Breast epithelium (tissue), 4 donors: ENCODE measurements at places on chromosomes 2 and 18. TPM values are rescaled to one million over a fixed set of nuclear protein-coding genes. Genes with fewer than 3 reads are reported as not detected.

The ABCA12 gene
- 4.0 TPM for total RNA-seq

DNA sequence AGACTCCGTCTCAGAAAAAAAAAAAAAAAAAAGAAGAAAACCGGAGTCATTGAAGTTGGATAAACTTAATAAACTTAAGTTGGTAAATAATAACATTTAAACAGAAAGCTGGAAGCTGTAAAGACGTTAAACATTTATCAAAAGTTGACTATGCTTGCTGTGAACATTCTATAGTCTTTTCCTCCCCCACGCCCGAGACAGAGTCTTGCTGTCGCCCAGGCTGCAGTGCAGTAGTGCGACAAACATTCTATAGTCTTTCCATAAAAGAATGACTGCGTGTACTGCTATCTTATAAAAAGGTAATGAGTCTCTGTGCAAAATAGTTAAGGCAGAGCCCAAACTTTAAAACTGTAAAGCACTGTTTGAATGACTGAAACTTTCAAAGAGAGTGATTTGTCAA lies 45.2 kb downstream of the PPP4R1 start:
- no peak overlapping the region for H3K27ac ChIP-seq
- no peaks in the 10 kb centered on the region for H3K4me1 ChIP-seq
- H3K4me3 ChIP-seq: no peak overlapping the region
- DNase-seq: no peak

- no peaks in the 10 kb centered on the region for H3K36me3 ChIP-seq
- H3K27me3 ChIP-seq: no peaks in the 10 kb centered on the region
- no peaks in the 10 kb centered on the region for H3K4me1 ChIP-seq
- no peak for DNase-seq
Measured at GRCh38 chr2:151900331-151900730, 72.1 kb upstream of the ARL5A start.

DNA sequence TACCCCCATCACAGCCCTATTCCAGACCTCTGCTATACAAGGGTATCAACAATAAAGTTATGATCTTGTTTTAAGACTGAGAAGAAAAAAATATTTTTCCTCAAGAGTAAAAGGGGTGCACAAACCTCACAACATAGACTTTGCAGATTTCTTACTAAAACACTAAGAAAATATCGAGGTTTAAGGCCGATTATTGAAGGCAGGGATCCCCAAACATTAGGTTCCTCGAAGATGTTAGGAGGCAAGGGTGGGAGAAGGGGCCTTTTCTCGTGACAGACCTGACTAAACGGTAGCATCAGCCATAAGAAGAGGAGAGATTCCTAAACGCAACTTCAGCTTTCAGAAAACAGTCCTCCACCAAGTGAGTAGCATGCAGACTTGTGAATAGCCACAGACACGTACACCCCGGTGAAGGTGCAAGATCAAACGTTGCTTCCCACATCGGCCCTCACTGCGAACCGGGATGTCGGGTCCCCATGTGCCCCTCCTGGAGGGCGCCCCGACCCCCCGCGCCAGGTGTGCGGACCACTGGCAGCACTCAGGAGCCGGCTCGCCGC lies 678 bp downstream of the PIAS2 start:
- H3K27me3 ChIP-seq: no peaks in the 10 kb centered on the region
- no peaks in the 10 kb centered on the region for H3K4me1 ChIP-seq
- no peak for DNase-seq
- H3K4me3 ChIP-seq: peak overlapping the region; percentile 71

The ACTR1B gene
- 59.6 TPM for total RNA-seq

GRCh38 chr2:34188464-34189303 lies 589.6 kb upstream of the FAM98A start:
- no peaks in the 10 kb centered on the region for H3K27me3 ChIP-seq
- H3K4me1 ChIP-seq: no peaks in the 10 kb centered on the region
- H3K36me3 ChIP-seq: no peaks in the 10 kb centered on the region
- no peak overlapping the region for H3K27ac ChIP-seq

GRCh38 chr2:241105641-241106040 lies 3.6 kb upstream of the MTERF4 start:
- no peaks in the 10 kb centered on the region for H3K36me3 ChIP-seq
- no peak overlapping the region for H3K27ac ChIP-seq
- no peak for DNase-seq
- no peaks in the 10 kb centered on the region for H3K4me1 ChIP-seq

DNA sequence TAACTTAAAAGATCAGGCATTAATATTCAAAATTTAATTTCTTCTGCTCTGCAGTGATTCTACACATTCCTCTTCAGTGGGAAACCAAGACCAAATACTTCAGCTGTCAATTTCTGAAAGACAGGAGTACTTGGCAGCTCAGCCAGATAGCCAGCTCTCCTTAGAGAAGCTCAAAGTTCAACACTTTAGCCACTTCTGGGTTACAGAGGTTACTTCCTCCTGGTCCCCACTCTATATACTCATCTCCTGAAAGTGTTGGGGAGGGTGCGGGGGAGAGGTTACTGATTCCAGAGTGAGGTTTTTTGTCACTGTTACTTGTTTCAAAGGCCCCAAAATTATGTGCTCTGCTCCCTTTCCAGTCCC lies 4.1 kb downstream of the CYTIP start:
- H3K4me3 ChIP-seq: no peak overlapping the region
- no peaks in the 10 kb centered on the region for H3K4me1 ChIP-seq
- no peak for DNase-seq

DNA sequence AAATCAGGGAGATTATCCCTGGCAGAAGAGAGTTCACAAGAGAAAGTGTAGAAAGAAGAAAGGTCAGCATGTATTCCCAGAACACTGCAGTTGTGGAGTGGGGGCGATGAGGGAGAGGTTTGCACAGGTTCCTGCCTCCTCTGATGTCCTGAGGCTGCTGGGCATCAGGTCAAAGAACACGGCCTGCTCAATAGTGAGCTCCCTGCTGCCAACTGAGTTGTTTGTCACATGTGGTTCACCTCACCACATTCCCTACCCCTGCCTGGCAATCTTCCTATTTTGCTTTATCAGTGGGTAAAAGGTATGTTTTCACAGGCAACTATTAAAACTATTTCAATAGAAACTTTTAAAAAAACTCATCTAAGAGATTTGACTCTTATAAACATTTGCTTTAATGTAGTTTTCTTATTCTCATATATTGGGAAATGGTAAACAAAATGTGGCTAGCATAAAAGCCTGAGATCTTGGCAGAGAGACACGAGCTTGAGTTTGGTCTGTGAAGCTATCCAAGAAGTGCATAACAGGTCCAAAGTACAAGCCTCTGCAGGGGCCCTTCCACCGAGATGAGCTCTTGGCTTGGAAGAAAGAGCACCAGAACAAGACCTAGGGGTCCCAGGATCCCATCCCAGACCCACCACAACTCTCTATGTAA lies 123.9 kb upstream of the SRD5A2 start:
- peak; percentile 84 for DNase-seq
- H3K36me3 ChIP-seq: no peaks in the 10 kb centered on the region
- peak overlapping the region; percentile 62 for H3K27ac ChIP-seq
- H3K4me1 ChIP-seq: no peaks in the 10 kb centered on the region
- H3K27me3 ChIP-seq: no peaks in the 10 kb centered on the region

DNA sequence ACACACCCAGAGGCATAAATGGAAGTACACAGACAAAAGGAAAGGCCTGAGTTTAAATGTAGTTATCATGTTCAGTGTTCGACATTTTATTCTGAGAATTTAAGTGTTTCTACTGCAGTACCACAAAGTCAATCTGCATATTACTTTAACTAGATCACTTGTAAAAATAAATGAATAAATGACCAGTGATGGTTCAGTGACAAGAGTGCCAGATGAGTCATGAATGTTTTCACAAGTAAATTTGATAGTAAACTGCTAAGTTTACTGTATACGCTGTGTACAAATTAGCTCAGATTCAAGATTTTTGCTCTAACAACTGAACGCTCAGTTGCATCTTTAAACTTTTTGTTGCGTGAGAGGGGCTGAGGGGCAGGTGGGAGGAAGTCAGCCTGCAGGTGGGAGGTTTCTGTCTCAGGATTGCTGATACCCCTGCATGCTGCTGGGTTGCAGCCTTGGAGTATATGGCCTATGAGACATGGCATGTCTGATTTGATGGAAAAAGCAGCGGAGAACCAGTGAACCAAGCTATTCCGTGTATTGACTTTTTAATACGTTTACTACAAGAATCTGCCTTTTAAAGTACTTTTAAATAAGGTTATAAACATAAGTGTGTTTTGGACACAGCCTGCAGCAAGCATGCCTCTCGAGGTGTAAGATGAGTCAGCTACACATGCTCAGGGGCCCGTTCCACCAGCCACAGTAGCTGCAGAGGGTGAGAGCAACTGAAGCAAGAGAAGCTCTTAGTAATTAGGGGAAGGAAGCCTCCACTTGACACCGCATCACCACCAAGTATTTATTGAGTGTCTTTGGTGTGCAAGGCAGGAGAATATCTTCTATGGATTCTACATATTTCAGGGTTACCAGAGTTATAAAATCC lies 245.1 kb downstream of the NEDD4L start:
- no peaks in the 10 kb centered on the region for H3K4me1 ChIP-seq
- H3K36me3 ChIP-seq: no peaks in the 10 kb centered on the region
- DNase-seq: no peak
- peak overlapping the region; percentile 83 for H3K27ac ChIP-seq
- H3K4me3 ChIP-seq: no peak overlapping the region

The CYTIP gene
- total RNA-seq: 11.5 TPM

DNA sequence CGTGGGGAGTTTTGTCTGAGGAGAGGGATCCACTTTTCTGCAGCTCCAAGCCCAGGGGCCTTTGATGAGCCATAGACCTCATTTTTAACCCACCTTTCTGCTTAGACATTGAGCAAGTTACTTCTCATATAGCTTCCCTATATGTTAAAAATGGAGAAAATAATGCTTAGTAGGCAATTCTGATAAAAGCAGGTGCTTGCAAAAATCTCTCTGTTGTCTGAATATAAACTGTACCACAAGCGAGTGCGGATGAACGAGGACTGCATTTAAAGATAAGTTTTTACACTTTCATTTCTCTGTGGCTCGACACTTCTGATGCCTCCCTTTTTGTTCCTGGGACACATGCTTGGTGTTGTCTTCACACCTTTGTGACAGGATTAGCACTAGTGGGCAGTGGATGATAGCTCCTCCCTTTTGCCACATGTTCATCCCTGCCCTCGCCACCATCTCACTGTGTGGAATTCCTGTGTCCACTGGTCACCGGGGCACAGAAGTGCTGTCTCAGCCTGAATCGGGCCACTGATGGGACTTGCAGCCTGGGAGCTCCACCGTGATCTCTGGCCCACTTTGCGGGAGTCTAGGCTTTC lies 1.6 kb downstream of the TYMS start:
- no peaks in the 10 kb centered on the region for H3K27me3 ChIP-seq
- no peaks in the 10 kb centered on the region for H3K4me1 ChIP-seq
- no peak overlapping the region for H3K4me3 ChIP-seq
- no peak for DNase-seq
- no peak overlapping the region for H3K27ac ChIP-seq
- no peaks in the 10 kb centered on the region for H3K36me3 ChIP-seq

GRCh38 chr2:67036444-67036843 lies 360.7 kb upstream of the ETAA1 start:
- no peak for DNase-seq
- H3K4me1 ChIP-seq: no peaks in the 10 kb centered on the region
- no peaks in the 10 kb centered on the region for H3K27me3 ChIP-seq
- H3K36me3 ChIP-seq: no peaks in the 10 kb centered on the region
- H3K27ac ChIP-seq: no peak overlapping the region

DNA sequence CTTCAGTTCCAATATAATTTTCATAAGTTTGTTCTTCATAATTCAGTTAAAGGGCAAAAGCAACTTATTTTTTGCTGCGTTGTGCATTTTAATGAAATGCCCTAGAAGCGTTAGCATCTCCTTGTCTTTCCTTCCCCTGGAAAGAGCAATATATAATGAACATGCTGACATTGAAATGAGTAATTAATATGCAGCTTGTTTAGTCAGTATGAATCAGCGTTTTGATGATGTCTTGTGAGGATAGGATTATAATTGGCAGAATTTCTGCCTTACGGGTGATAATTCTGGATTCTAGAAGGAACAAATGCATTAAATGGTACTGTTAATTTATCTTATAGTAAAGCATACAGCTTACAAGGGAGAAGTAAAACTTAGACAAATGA lies 152.3 kb upstream of the MMADHC start:
- H3K36me3 ChIP-seq: no peaks in the 10 kb centered on the region
- no peaks in the 10 kb centered on the region for H3K4me1 ChIP-seq
- H3K27ac ChIP-seq: no peak overlapping the region
- no peak for DNase-seq
- no peaks in the 10 kb centered on the region for H3K27me3 ChIP-seq
- H3K4me3 ChIP-seq: no peak overlapping the region

DNA sequence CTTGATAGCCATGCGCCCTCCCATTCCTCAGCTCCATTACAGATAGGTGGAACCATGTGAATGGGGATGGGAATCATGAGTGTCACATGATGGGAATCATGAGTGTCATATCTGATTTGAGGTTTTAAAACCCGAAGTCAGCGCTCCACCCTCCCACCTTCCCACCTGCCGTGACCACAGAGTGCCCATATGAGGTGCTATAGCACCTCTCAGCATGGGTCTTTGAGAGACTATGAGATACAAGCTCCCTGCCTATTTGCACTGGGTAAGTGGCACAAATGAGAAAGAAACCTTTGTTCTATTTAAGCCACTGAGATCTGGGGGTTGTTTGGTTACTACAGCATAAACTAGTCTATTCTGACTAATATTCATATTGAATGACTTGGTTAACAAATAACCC lies 78.5 kb upstream of the PTPRM start:
- no peak for DNase-seq
- no peaks in the 10 kb centered on the region for H3K36me3 ChIP-seq
- H3K4me3 ChIP-seq: no peak overlapping the region
- no peaks in the 10 kb centered on the region for H3K4me1 ChIP-seq
- no peak overlapping the region for H3K27ac ChIP-seq

DNA sequence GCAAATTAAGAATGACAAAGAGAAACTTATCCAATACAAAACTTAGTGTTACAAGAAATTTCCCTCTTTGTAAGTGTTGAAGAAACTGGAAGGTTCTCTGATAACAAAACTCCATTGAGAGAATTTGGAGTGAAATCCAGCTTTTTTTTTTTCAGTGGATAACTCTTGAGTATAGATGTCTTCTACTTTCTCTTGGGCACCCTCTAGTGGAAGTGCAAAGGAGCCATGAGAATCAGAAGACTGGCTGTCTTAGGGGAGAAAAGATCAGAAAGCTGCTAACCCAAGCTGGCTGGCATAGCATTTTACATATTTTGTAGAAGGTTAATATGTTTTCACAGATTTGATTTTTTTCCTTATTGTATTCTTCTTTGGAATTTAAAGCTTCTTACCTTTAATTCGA lies 138.8 kb upstream of the SATB2 start:
- no peak overlapping the region for H3K27ac ChIP-seq
- H3K4me1 ChIP-seq: no peaks in the 10 kb centered on the region
- no peaks in the 10 kb centered on the region for H3K27me3 ChIP-seq
- no peak for DNase-seq

DNA sequence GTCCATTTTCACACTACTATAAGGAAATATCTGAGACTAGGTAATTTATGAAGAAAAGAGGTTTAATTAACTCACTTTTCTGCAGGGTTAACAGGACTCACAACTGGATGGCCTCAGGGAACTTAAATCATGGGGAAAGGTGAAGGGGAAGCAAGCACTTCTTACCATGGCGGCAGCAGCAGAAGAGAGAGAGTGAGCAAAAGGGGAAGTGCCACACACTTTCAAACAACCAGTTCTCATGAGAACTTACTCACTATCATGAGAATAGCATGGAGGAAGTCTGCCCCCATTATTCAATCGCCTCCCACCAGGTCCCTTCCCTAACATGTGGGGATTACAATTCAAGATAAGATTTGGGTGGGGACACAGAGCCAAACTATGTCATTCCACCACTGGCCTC lies 55.1 kb upstream of the NETO1 start:
- no peak overlapping the region for H3K27ac ChIP-seq
- no peaks in the 10 kb centered on the region for H3K4me1 ChIP-seq
- no peak for DNase-seq

GRCh38 chr2:101111262-101111838 lies 39.8 kb downstream of the TBC1D8 start:
- no peaks in the 10 kb centered on the region for H3K36me3 ChIP-seq
- no peak for DNase-seq
- H3K4me3 ChIP-seq: no peak overlapping the region
- peak overlapping the region; percentile 22 for H3K27ac ChIP-seq
